ENCODE measurements at places on chromosomes 7 and 10. TPM values are rescaled to one million over a fixed set of nuclear protein-coding genes. Genes with fewer than 3 reads are reported as not detected.

The SPAG6 gene
- not detected for total RNA-seq

The ZC3HAV1 gene
- 58.8 TPM for total RNA-seq

The EXOC4 gene
- 59.2 TPM for total RNA-seq

The SH2B2 gene
- 8.2 TPM for total RNA-seq

The UBTD1 gene
- 17.6 TPM for total RNA-seq

The GNAT3 gene
- total RNA-seq, result not detected

DNA sequence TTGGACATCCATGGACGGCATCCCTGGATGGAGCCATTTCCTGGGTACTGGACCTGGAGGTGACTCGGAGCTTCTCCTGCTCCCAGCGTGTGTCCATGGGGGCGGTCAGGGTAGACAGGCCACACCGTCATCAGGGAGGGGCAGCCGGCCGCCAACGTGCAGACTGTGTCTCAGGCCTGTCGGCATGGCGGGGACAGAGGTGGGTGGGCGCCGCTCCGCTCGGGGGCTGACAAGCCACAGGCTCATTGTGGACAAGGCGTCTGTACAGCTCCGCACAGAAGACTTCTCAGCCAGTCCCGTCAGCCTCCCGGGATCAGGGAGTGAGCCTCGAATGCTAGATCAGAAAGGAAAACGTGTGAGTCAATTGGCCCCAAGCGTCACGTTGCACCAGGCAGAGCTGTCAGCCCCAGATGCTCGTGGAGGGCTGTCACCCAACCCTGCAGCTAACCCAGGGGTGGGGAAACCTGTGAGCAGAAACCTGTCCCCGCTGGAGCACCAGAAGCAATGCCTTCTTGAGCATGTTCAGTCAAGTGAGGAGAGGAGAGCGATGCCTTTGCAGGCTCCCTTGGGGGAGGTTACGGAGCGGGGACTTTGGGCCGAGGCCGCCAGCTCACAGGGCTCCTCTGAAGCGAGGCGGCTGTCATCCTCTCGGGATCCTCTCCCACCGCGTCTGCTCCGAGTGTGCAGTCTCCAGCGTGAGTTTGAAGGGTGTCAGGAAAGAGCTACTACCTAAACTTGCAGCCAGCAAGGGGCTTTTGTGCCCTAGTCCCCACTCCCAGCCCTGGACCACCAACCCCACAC is 16.0 kb upstream of the DPYSL4 start:
- DNase-seq, result no peak

GRCh38 chr7:127256041-127256725 is 3.4 kb upstream of the GRM8 start:
- no peak for DNase-seq

GRCh38 chr10:102504976-102505300 is 1.2 kb downstream of the SUFU start:
- no peak for DNase-seq

GRCh38 chr7:67553378-67553777 is 556.7 kb downstream of the TYW1 start:
- DNase-seq, result no peak

GRCh38 chr7:127870231-127870907 is 160.9 kb downstream of the LRRC4 start:
- no peak for DNase-seq

DNA sequence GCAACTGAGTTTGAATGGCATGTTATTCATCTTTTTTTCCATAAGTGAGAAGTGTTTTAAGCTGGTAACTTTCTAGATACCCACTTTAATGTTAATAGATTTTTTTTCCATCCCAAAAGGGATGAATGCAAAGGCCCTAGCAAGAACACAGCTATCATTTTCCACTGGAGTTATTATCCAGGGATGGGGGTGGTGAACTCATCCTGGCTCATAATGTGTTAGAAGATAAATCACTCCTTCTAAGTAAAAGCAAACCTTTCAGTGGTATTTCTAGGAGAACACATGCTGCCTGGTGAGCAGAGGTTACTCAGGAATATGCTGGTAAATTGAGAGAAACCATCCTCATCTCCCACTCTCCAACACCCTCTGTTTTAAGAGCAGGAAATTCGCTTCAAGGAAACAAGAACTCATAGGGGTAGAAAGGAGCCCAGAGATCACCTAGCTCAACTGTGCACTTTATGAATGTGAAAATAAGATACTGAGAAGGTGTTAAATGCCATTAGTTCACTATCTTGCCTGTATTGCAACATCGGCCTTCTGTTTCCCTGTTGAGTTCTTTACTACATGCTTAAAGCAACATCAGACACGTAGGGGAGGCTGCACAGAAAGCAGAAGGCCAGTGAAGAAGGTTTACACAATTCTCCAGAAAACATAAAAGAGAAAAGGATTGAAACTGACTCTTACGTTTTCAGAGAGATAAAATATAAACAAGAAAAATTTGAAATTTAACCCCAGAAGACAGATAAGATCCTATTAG is 264.0 kb upstream of the PRKCQ start:
- DNase-seq, result no peak

DNA sequence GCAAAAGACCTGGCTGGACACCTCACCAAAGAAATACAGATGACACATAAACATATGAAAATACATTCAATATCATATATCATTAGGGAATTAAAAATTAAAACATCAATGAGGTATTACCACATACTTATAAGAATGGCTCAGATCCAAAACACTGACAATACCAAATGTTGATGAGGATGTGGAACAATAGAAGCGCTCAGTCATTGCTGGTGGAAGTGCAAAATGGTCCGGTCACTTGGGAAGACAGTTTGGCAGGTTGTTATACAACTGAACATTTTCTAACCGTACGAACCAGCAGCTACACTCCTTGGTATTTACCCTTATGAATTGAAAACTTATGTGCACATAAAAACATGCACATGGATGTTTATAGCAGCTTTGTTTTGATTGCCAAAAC is 38.5 kb downstream of the ZMYND11 start:
- DNase-seq, result no peak

GRCh38 chr7:65325793-65326432 is 47.7 kb upstream of the ZNF92 start:
- no peak for DNase-seq

DNA sequence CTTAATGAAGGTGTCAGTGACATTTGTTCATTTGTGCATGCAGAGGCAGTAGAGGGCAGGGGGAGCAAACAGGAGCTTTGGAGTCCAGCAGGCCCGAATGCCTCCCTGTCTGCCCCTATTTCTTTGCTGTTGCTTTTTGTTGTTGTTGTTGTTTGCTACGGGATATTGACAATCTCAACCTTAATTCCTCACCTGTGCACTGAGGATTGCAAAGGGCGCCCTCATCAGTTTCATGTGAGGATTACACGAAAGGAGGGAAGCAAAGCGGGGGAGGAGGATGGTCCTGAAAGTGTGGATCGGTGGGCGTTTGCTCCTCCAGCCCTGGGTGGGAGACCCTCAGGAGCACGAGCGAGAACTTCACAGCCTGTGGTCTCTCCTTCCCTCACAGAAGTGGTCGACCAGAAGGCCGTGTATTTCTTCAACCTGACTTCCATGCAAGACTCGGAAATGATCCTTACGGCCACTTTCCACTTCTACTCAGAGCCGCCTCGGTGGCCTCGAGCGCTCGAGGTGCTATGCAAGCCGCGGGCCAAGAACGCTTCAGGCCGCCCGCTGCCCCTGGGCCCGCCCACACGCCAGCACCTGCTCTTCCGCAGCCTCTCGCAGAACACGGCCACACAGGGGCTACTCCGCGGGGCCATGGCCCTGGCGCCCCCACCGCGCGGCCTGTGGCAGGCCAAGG is 9.6 kb downstream of the GDF10 start:
- DNase-seq, result no peak

DNA sequence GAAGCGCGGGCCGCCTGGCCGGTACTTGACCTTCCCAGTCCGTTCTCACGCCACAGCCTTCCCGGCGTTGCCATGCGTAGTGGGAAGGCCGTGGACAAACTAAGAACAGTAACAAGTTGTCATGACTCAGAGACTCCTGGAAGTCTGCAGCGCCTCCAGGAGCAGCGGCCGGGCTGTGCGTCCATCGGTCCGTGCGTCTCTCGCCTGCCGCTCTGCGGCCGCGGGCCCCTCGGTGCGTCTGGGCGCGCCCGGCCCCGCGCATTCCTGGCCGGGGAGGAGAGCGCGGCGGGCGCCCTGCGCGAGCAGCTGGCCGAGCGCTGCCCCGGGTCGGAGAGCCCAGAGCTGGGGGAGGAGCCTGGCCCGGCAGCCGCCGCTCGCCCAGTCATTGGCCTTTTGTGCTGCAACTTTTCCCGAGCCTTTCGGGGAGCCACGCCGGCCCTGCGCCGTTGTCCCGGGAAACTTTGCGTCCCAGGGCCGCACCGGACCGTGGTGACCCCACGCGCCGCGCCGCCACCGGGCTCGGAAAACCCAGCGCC is 123.7 kb downstream of the TACC2 start:
- DNase-seq, result no peak

DNA sequence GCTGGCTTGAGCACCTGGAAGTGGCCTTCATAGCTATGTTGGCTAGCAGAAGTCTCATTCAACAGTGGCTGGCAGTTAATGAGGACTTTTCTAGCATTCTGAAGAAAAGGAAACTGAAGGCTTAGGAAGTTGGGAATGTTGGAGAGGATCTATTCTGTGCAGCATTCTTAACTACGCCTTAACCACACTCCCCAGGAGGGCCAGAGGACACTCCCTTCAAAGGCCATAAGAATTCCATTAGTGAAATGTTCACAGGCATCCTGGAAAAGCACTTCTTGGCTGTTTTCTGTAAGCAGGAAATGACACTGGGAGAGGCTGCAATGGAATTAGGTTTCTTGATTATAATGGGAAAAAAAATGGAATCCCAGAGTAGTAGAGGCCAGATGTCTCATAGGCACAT is 188.9 kb downstream of the ARHGAP12 start:
- DNase-seq, result no peak

GRCh38 chr7:16813232-16813616 is 8.4 kb upstream of the AGR2 start:
- no peak for DNase-seq

All from omental fat pad (tissue), 4 donors.